Fibroblast of skin of left quadriceps (primary cell): ENCODE measurements at places on chromosomes 11 and 22.

- no peak for DNase-seq
Measured at GRCh38 chr11:40732132-40732531, 727.3 kb downstream of the LRRC4C start.

- DNase-seq: no peak
Measured at GRCh38 chr22:32858957-32859356, 57.5 kb downstream of the TIMP3 start.

DNA sequence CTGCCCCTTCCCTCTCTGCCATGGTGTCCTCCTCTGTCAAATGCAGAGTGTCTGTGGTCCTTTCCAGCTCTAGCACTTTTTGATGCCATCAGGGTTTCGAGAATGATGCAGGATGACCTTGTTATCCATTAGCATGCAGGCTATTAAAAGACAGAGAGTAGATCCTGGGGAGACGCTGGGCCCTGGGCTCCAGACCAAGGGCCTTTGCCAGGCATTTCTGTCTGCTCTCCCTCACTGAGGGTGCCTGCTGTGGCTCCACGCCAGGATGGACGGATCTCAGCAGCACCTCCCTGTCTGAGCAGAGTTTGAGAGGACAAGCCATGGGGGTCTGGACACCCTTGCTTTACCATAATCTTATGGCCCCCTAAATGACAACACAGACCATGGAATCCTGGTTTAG is 110.8 kb upstream of the CD82 start:
- no peak for DNase-seq

GRCh38 chr11:255176-255575 is 18.4 kb downstream of the PSMD13 start:
- peak; percentile 26 for DNase-seq

- DNase-seq: peak; percentile 53
Measured at GRCh38 chr11:26297189-26297975, 34.5 kb upstream of the ANO3 start.

- DNase-seq: no peak
Measured at GRCh38 chr11:126197277-126197939, 14.0 kb downstream of the RPUSD4 start.

GRCh38 chr11:15406851-15407351 is 292.2 kb downstream of the INSC start:
- DNase-seq: no peak

DNA sequence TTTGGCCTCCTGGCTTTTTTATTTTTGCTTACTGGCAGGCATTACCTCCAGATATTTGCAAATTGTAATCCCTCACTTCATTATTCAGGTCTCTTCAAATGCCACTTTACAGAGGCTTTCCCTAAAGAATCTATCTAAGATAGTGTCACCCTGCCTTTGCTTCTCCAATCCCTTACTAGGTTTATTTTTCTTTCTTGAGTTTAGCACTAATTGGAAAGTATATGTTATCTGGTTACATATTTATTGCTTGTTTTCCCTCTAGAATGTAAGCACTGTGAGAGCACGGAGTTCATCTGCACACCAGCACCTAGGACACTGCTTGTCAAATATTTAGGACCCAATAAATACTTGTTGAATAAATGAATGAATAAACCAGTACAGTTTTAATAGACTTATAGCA is 3.5 kb downstream of the KIF18A start:
- no peak for DNase-seq

DNA sequence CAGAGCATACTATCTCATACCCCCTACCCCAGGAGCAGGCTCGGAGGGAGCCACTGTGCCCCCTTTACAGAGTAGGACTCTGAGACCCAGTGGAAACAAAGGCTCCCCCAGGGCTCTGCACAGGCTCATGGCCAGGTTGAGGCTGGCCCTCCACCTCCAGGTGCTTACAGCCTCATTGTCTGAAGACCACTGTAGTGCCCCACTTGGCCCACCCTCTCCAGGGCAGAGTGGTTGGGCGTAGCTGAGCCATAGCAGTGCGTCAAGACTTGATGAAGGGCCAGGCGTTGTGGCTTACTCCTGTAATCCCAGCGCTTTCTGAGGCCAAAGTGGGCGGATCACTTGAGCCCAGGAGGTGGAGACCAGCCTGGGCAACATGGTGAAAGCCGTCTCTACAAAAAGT is 1.7 kb downstream of the ANKRD13D start:
- no peak for DNase-seq

GRCh38 chr11:94673951-94674491 is 94.1 kb upstream of the AMOTL1 start:
- no peak for DNase-seq

GRCh38 chr11:102240502-102240901 is 76.8 kb upstream of the BIRC3 start:
- DNase-seq: no peak
